GM23248 (cell line): ENCODE measurements at places on chromosomes 7 and 10.
A peak's percentile ranks its signal among the peaks of the same experiment; 100 is the strongest.

DNA sequence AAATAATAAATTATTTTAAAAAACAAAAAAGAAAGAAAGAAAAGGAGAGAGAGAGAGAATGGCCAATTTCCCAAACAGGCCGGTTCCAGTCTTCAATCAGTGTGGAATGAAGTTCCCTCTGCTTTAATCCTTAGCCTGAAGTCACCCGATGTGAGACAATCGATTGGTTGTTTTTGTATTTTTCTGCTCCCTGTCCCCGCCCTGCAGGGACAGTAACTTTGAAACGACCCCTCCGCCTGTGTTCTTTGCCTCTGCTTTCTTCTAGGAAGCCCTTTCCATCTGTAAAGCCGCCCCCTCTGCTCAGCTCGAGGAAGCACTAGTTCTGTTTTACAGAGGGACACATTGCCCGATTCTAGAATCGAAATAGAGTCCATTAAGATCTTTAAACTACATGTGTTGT lies 33.4 kb downstream of the FOXL3 start:
- H3K27ac ChIP-seq = no peak overlapping the region
- H3K27me3 ChIP-seq = peaks cover 38% of the 10 kb centered on the region
- DNase-seq = peak; percentile 7
- no peaks in the 10 kb centered on the region for H3K4me1 ChIP-seq

DNA sequence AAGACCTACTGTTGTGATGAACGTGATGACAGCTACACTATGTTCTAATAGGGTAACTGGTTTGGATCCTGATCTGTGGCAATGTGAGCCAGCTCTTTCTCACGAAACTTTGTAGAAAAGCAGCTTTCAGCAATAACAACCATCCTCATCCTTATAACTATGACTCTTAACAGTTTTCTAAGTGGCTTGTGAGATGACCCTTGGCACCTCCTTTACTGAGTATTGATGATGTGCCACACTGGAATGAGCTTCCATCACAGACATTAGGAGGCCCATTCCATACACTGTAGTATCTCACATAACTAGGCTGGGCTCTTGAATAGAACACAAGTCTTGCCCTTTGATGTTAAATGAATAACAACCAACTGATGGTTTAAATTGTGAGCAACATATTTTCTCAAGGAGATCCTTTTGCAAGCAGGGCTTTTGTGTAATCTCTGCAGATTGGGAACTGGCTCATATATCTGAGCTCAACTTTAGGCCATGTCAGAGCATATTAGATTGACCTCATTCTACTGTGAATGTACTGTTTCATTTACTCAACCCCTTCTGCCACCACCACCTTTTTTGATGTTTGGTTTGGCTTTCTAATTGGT lies 46.4 kb downstream of the MYPN start:
- H3K4me3 ChIP-seq = no peak overlapping the region
- peaks cover 46% of the 10 kb centered on the region for H3K4me1 ChIP-seq
- 0 out of 2 replicates have a peak, but pooled peaks cover under 1% of the 10 kb centered on the region for H3K36me3 ChIP-seq
- H3K27ac ChIP-seq = peak overlapping the region; percentile 87
- DNase-seq = peak; percentile 75
- H3K27me3 ChIP-seq = no peaks in the 10 kb centered on the region

- H3K4me3 ChIP-seq = no peak overlapping the region
- H3K27ac ChIP-seq = no peak overlapping the region
- H3K27me3 ChIP-seq = no peaks in the 10 kb centered on the region
- peaks cover 60% of the 10 kb centered on the region for H3K36me3 ChIP-seq
- DNase-seq = no peak
- H3K4me1 ChIP-seq = no peaks in the 10 kb centered on the region
Measured at GRCh38 chr7:155744971-155745683, 67.1 kb downstream of the SHH start.

DNA sequence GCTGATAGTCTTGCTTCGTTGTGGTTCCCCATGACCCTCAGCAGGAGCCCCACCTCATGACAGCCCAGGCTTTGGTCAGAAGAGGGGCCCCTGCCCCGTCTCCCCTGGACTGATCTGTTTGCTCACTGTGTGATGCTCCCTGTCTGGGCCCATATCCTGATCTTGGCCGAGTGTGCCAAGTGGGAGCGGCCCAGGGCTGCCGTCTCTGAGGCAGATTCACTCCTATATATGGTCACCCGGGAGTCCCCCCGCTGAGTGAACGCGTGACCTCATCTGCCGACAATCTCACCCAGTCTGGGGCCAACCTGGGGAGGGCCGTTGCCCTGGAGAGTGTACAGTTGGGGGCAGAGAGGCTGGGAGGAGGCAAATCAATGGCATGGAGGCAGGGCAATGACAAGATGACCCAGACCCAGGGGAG lies 34.5 kb downstream of the PPIF start:
- H3K4me3 ChIP-seq = no peak overlapping the region
- no peaks in the 10 kb centered on the region for H3K27me3 ChIP-seq
- no peaks in the 10 kb centered on the region for H3K36me3 ChIP-seq
- H3K27ac ChIP-seq = peak overlapping the region; percentile 60
- peaks cover 39% of the 10 kb centered on the region for H3K4me1 ChIP-seq
- peak; percentile 93 for DNase-seq

GRCh38 chr10:85458324-85458723 lies 908.3 kb downstream of the GRID1 start:
- H3K27me3 ChIP-seq = no peaks in the 10 kb centered on the region
- no peaks in the 10 kb centered on the region for H3K36me3 ChIP-seq
- no peak overlapping the region for H3K27ac ChIP-seq
- H3K4me1 ChIP-seq = no peaks in the 10 kb centered on the region
- DNase-seq = no peak

DNA sequence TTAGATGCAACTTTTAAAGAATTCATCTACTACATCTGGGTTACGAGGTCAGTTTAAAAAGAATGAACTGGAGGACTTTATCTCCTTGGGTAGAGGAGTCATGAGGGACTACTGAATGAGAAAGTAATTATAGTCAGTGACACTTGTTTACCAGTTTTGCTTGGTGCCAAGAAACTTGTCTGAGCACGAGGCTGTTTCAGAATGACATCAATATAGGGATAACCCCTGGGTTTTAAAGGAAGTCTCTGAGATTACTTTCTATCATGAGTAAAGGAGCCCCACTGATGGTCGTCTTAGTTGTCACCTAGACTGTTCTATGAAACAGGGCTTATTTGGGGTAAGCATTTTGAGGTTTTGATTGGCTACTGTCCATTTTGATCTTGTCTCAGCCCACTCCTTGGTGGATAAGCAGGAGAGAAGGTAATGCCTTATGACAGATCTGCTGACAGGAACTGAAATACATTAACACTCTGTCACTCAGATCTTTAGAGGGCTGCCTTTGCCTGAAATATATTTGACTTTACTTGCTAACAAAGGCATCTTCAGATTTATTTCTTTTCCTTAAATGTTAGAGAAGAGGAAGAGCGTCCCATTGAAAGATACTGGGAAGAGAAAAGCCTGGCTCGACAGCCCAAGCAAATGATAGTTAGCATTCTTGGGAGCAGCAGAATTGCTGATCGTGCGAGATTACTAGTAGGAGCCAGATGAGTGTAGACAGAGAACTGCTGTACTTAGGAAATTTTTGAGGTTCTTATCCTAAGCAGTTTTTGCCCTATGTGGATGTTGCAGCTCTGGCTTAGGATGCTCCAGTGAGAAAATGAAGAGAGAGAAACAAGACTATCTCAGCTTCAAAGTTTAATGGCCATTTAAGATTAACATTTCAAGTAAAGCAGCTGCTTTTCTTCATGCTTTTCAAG lies 299.2 kb upstream of the LRGUK start:
- H3K4me3 ChIP-seq = no peak overlapping the region
- 0 out of 2 replicates have a peak, but pooled peaks cover 10% of the 10 kb centered on the region for H3K4me1 ChIP-seq
- no peaks in the 10 kb centered on the region for H3K36me3 ChIP-seq

DNA sequence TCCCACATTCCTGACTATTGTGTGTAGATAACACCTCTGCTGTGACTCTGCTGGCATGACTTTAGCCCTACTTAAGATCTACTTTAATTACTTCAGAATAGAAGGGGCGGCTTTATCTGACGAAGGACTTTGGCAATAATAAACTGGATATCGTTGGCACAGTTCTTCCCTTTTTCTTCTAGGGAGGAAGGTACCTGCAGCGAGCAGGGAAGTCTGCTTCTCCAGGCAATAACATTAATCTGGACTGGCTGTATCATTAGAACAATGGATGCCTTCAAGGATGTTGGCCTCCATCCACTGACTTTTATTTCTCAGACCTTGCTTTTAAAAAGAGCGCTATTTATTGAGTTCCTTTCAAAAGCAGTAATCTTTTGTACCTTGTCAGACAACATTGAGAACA lies 172.6 kb upstream of the THSD7A start:
- no peak for DNase-seq
- H3K27ac ChIP-seq = no peak overlapping the region
- H3K4me1 ChIP-seq = no peaks in the 10 kb centered on the region
- no peaks in the 10 kb centered on the region for H3K36me3 ChIP-seq
- no peaks in the 10 kb centered on the region for H3K27me3 ChIP-seq

- no peak overlapping the region for H3K4me3 ChIP-seq
- no peak overlapping the region for H3K27ac ChIP-seq
- peaks cover 12% of the 10 kb centered on the region; the same call in 1 of the 2 replicates for H3K27me3 ChIP-seq
Measured at GRCh38 chr10:118259288-118259906, 82.7 kb downstream of the FAM204A start.

DNA sequence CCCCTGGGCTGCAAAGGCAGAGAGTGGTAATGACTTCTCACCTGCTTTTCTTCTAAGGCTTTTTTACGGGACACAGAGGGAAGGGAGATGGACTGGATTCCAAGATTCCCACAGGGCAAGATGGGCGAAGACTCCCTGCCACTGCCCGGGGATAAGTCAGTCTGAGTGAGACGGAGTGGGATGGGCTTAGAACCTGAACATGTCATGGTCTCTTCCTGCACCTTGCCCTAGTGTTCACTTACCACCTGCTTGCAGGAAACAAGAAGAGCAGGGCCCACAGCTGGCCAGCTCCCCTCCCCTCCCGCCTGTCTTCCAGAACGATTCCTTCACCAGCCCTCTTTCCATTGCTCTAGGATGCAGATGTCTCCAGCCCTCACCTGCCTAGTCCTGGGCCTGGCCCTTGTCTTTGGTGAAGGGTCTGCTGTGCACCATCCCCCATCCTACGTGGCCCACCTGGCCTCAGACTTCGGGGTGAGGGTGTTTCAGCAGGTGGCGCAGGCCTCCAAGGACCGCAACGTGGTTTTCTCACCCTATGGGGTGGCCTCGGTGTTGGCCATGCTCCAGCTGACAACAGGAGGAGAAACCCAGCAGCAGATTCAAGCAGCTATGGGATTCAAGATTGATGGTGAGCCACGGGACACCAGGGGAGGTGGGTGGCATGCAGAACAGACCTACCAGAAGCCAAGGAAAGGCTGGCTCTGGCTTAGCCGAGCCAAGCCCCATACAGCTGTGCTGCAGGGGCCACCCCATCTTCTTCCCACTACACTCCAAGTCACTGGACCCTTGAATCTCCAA lies 1.3 kb downstream of the SERPINE1 start:
- peak overlapping the region; percentile 98 for H3K27ac ChIP-seq
- H3K4me3 ChIP-seq = peak overlapping the region; percentile 94
- H3K27me3 ChIP-seq = no peaks in the 10 kb centered on the region
- peaks cover 53% of the 10 kb centered on the region for H3K4me1 ChIP-seq
- DNase-seq = peak; percentile 56

DNA sequence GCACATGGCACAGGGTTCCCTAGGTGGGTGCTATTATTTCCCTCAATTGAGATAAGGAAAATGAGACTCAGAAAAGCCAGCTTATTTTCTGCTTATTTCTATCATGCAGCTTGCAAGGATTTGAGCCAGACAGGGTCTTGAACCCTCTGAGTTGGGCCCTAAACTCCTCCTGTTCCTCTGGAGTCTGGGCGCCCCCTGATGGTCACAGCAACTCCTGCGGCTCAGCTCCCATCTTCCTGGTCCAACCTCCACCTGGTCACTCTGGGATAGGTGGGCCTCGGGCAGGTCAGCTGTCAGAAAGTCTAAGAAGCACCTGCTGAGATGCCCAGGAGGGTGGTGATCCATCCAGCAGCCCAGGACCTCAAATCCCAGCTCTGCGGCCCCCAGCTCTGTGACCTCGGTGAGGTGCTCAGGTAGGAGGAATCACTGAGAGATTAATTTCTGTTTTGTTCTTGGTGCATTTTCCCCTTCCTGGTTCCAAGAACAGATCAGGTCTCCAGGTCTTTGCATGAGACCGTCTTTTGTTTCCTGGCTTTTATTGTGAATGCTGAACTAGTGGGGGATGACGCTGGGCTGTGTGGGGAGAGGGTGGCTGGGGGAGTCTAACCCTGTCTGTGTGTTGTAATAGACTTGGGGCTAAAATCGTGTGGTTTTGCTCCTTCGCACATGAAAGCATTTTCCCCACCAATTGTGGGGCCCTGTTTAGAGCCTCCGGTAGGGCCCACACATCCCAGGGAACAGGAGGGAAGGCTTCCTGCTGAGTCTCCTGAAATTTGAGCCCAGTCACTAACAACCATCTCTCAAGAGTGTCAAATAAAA lies 32.8 kb downstream of the TMEM130 start:
- H3K4me1 ChIP-seq = 0 out of 2 replicates have a peak, but pooled peaks cover 6% of the 10 kb centered on the region
- H3K27me3 ChIP-seq = peaks cover 16% of the 10 kb centered on the region
- H3K27ac ChIP-seq = no peak overlapping the region
- no peaks in the 10 kb centered on the region for H3K36me3 ChIP-seq
- peak; percentile 45 for DNase-seq

DNA sequence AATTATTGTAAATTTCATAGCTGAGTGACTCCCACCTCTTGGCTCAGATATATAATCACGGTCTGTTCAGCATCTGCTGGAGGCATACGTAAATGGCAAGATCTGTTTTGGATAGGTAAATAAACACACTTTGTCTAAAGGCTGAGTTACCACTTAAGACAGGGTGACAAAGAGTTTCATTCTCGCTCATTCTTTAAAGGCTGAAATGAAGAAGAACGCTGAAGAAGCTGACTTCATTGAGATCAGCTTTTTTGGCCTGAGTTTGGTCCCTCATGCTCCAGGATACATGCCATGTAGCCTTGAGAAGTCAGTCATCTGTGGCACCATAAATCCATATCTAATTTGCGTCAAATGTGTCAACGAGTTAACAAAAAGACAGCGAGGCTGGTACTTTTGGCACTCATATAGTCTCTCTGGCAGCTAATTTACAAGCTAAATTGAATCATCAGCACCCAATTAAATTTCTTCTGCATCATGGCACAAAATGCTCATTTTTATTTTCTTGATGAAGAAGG lies 309.9 kb downstream of the GPAM start:
- DNase-seq = no peak
- peaks cover 28% of the 10 kb centered on the region for H3K27me3 ChIP-seq
- no peaks in the 10 kb centered on the region for H3K36me3 ChIP-seq
- no peak overlapping the region for H3K4me3 ChIP-seq
- H3K4me1 ChIP-seq = no peaks in the 10 kb centered on the region
